RPMI7951 (cell line): ENCODE measurements at places on chromosomes 13 and 19.

- DNase-seq = no peak
Measured at GRCh38 chr19:17749912-17750317, 1.4 kb upstream of the FCHO1 start.

- DNase-seq = no peak
Measured at GRCh38 chr13:48679941-48680680, 26.4 kb downstream of the CYSLTR2 start.

- DNase-seq = peak; percentile 84
Measured at GRCh38 chr19:39406656-39407409, at the start of gene ZFP36. TSS of gene ZFP36 (plus strand) at chr19:39406847. CDS start at chr19:39406905, 58 bp downstream.

GRCh38 chr19:1243768-1244692 lies 2.5 kb downstream of the ATP5F1D start:
- DNase-seq = peak; percentile 79

DNA sequence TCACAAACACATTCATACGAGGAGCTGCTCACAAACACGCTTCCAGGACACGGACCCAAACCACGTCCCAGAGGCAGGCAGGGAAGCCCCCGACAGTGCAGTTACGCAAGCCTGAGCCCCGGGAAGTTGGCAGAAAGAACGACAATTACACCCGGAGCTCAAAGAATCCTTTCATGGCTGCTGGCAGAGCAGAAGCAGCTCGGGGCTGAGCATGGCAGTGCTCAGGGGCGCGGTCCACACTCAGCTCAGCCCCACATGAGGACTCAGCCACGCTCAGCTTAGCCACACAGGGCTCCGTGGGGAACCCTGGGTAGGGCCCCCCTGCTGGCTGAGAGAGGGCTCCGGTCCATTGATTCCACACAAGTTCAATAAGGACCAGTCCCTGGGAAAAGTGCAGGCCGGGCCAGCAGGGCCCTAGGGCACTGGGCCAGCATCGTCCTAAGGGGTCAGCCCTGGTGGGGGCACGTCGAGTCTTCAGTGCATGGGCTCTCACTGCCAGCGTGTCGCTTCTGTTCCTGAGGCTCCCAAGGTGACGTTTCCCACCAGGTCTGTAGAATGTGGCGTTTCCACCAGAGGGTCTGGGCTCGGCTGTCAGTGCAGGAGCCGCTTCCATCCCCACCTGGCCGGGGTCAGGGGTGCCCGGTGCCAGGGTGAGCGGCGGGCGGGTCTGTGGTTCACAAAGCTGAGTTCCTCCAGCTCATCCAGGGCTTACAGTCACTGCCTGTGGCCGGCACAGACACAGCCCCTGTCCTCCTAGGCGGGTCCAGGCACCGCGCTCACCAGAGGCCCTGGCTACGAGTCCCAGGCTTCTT lies 23.1 kb downstream of the GAS6 start:
- DNase-seq = no peak

- no peak for DNase-seq
Measured at GRCh38 chr19:4495471-4495870, 22.8 kb downstream of the PLIN4 start.

GRCh38 chr13:61258185-61258584 lies 157.5 kb downstream of the PCDH20 start:
- DNase-seq = no peak

- DNase-seq = no peak
Measured at GRCh38 chr13:33710924-33711323, 107.0 kb upstream of the RFC3 start.

DNA sequence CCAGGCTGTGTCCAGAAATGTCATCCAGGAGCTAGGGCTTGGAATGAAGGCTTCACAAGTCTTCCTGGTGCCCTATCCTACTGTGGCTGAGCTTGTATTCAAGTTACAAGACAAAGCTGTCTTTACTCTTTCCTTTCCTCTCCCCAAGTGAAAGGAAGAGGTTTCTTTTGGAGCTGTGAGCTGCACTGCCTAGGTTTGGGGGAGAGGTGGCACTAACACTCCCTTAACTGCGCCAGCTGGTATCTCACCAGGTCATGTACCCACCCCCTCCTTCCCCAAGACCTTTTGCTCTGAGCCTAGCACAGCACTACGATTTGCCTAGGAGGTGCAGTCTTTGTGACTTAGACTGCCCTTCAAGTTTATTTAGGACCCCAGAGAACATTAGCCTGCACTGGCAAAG lies 2053.6 kb upstream of the PRR20A start:
- DNase-seq = no peak

DNA sequence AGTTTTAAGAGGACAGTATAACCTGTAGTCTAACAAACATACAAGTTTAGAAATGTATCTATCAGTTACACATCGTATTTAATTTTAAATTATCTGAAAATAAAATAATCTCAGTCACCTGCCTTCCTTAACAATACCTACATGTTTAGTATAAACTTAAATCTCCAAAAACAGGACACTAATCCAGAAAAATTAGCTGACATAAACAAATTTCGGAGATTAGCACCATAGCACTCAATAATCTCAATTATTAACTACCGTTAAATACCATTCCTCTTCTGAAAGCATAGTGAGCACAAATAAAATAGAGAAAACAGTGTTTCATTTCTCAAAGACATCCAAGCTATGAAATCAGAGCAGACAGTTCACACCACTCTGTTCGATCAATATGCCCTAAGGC lies 13.2 kb downstream of the MED4 start:
- DNase-seq = no peak

- no peak for DNase-seq
Measured at GRCh38 chr13:95477187-95477586, 75.3 kb upstream of the CLDN10 start.

- DNase-seq = no peak
Measured at GRCh38 chr19:6754136-6754535, 13.1 kb downstream of the SH2D3A start.
